Endodermal cell (in vitro differentiated cells): ENCODE measurements at places on chromosomes 5 and 9. TPM values are rescaled to one million over a fixed set of nuclear protein-coding genes. Genes with fewer than 3 reads are reported as not detected.

- DNase-seq, result no peak
These were observed at the start of gene LRRTM2 for GRCh38 chr5:138874771-138875551. TSS of gene LRRTM2 (minus strand) at chr5:138875335. CDS start at chr5:138874911, 424 bp downstream.

SLC27A6 gene
- total RNA-seq, result 4.2 to 7.2 TPM (median 6.9 TPM) in 3 replicates

PAEP gene
- total RNA-seq, result not detected in 3 replicates

DNA sequence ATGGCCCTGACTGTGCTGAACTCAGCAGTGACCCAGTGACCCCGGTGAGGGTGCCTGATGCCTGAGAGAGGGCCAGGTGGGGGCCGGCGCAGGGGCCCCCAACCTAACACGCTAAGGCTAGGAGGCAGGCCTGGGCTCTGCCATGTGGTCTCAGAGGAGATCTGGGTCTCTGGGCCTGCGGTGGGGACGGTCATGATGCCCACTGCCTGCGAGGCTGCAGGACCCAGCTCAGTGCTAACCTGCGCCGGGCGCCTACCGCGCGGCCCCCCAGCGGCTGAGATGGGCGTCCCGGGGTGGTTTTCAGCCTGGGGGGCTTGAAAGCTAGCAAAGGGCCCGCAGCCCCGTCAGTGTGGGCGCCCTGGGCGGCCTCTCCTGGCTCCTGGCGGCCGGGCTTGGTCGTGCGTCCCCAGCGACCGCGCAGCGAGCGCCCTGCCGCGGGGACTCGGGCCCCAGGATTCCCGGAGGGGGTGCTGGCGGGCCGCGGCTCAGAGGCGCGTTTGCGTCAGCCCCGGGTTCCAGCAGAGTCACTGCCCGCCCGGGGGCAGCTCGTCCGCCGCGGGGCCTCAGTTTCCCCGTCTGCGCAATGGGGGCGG, 2.5 kb downstream of the EGFL7 start:
- peak; percentile 85 for DNase-seq

GRCh38 chr5:160640406-160640805, 211.6 kb downstream of the ATP10B start:
- DNase-seq, result no peak

DNA sequence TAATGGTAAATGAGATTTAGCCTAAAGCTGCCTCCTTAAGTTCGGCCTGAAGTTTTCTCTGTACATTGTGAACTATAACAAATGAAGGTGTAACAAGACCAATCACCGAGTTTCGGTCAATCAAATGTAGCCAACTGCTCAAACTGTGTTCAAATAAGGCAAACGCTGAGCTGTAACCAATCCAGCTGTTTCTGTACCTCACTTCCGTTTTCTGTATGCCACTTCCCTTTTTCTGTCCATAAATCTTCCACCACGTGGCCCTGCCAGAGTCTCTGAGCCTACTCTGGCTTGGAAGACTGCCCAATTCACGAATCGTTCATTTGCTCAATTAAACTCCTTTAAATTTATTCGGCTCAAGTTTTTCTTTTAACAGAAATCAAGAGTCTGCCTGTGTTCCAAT, 193.5 kb upstream of the KLF9 start:
- DNase-seq, result no peak

DNA sequence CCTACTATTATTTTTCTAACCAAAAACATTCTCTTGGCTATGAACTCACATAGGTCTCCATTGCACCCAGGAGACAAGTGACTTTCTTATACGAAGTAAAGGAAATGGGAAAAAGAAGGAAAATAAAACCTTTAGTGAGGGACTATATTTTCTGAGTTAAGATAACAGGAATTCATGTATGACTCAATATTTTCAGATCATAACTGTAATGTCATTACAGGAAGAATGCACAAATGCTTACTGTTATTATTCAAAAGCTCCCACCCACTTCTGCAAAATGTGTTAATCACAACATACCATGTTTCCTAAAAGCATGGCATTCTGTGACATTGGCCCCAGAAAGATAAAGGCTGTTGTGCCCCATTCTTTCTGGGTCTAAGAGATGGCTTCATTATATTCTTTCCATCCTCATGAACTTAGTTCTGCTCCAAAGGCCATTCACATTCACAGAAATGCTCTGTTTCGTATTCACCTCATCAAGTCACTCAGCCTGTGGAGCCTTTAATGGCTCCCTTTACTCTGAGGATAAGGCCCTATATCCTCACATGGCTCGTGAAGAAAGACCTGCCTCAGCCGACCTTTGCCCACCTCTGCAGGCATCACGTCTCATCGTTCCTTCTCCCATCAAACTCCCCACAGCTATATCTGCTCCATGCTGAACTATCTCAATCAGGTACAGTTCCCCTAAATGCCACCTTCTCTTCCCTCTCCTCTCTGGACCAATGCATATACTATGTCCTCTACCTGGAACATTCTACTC, 77.0 kb downstream of the ABCA1 start:
- DNase-seq, result no peak

GRCh38 chr5:71782771-71783770, 64.0 kb downstream of the CARTPT start:
- DNase-seq, result peak; percentile 95

ICE1 gene
- 25.5 to 40.5 TPM (median 38.1 TPM) in 3 replicates for total RNA-seq

- DNase-seq, result peak; percentile 17
These were observed 123.3 kb downstream of the SUSD1 start for GRCh38 chr9:112051812-112052211.
